H1 (cell line): ENCODE measurements at places on chromosomes 5 and 9. TPM values are rescaled to one million over a fixed set of nuclear protein-coding genes. Genes with fewer than 3 reads are reported as not detected.

DNA sequence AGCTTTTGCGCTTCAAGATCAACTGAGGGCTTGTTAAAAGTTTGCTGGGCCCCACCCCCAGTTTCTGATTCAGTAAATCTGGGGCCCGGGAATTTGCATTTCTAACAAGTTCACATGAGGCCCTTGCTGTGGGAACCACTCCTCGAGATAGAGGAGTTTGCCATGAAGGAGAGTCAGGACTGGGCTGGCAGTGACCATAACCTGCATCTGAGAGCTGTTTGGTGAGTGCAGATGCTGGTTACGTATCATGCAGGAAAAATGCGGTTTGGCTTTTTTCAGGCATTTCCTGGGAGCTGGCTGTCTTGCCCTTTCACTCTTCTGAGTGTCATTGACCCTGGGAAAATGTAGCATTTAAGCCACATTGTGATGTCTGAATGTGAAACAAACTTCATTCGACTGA lies 9.4 kb upstream of the ANGPTL2 start:
- H3K4me3 ChIP-seq, result no peak overlapping the region
- DNase-seq, result no peak
- no peak overlapping the region for H3K27ac ChIP-seq
- no peaks in the 10 kb centered on the region for H3K27me3 ChIP-seq
- no peaks in the 10 kb centered on the region for H3K36me3 ChIP-seq

DNA sequence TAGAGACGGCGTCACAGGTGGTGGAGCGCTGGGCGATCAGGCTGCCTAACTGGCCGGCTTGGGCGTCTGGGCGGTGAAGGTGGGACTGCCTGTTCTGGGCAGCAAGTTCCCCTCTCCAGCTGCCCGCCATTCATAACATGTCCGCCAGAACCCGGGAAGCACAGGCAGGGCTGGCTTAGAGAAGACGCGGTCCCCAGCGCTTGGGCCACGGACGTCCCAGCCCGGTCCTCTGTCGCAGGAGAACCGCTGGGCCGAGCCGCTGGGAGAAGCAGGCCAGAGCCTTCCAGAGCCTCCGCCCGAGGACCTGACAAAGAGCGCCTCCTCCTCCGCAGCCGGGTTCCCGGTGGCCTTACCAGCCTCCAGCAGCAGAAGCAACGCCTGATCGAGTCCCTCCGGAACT lies 15.2 kb upstream of the HAND1 start:
- no peaks in the 10 kb centered on the region for H3K4me1 ChIP-seq
- peak overlapping the region; percentile 42 for H3K4me3 ChIP-seq
- no peaks in the 10 kb centered on the region for H3K27me3 ChIP-seq
- H3K36me3 ChIP-seq, result no peaks in the 10 kb centered on the region

DNA sequence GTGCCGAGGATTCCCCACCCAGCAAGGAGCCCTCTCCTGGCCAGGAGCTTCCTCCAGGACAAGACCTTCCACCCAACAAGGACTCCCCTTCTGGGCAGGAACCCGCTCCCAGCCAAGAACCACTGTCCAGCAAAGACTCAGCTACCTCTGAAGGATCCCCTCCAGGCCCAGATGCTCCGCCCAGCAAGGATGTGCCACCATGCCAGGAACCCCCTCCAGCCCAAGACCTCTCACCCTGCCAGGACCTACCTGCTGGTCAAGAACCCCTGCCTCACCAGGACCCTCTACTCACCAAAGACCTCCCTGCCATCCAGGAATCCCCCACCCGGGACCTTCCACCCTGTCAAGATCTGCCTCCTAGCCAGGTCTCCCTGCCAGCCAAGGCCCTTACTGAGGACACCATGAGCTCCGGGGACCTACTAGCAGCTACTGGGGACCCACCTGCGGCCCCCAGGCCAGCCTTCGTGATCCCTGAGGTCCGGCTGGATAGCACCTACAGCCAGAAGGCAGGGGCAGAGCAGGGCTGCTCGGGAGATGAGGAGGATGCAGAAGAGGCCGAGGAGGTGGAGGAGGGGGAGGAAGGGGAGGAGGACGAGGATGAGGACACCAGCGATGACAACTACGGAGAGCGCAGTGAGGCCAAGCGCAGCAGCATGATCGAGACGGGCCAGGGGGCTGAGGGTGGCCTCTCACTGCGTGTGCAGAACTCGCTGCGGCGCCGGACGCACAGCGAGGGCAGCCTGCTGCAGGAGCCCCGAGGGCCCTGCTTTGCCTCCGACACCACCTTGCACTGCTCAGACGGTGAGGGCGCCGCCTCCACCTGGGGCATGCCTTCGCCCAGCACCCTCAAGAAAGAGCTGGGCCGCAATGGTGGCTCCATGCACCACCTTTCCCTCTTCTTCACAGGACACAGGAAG lies 120.2 kb downstream of the RGS3 start:
- no peaks in the 10 kb centered on the region for H3K36me3 ChIP-seq
- no peaks in the 10 kb centered on the region for H3K4me1 ChIP-seq
- no peak for DNase-seq
- H3K4me3 ChIP-seq, result no peak overlapping the region
- no peaks in the 10 kb centered on the region for H3K27me3 ChIP-seq

DNA sequence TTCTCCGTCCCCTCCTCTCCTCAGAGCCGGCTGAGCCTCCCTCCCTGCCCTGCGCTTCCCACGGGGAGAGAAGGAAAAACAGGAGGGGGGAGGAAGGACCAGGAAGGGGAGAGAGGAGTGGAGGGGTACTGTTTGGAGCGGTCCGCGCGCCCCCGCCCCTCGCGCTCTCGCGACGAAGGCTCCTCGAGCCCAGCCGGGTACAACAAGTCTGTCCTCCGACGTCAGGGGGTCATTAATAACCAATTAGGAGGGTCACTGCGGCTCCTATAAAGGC lies 480 bp upstream of the PRDM12 start:
- DNase-seq, result no peak
- no peaks in the 10 kb centered on the region for H3K36me3 ChIP-seq
- H3K27me3 ChIP-seq, result peaks cover 100% of the 10 kb centered on the region
- peaks cover 45% of the 10 kb centered on the region for H3K4me1 ChIP-seq
- peak overlapping the region; percentile 31 for H3K4me3 ChIP-seq
- no peak overlapping the region for H3K27ac ChIP-seq

DNA sequence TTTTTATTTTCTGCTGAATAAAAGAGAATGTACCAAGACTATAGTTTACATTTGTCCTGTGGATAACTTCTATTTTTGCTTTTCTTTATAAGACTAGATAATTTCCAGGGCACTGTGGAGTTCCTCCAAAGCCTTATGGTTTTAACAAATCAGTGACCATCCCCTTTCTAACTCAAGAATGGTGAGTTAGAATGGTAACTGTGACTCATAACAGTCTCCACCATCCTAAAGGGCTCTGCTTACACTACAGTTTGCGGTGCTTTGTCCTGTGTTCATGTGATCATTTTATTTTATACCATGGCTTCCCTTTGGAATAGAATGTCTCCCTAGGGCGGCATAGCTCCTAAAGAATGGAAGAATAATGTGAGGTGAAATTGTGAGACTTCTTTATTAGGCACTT lies 30.2 kb downstream of the WDR36 start:
- H3K27ac ChIP-seq, result no peak overlapping the region
- peaks cover 1% of the 10 kb centered on the region for H3K4me1 ChIP-seq
- no peak for DNase-seq
- no peaks in the 10 kb centered on the region for H3K36me3 ChIP-seq

IFNA14 gene
- not detected in 2 replicates for total RNA-seq

SLC6A19 gene
- total RNA-seq, result not detected in 2 replicates
